ENCODE measurements at places on chromosomes 5 and 9.

GRCh38 chr5:137320056-137321045 is 178.8 kb downstream of the SPOCK1 start:
- DNase-seq: peak; percentile 58

DNA sequence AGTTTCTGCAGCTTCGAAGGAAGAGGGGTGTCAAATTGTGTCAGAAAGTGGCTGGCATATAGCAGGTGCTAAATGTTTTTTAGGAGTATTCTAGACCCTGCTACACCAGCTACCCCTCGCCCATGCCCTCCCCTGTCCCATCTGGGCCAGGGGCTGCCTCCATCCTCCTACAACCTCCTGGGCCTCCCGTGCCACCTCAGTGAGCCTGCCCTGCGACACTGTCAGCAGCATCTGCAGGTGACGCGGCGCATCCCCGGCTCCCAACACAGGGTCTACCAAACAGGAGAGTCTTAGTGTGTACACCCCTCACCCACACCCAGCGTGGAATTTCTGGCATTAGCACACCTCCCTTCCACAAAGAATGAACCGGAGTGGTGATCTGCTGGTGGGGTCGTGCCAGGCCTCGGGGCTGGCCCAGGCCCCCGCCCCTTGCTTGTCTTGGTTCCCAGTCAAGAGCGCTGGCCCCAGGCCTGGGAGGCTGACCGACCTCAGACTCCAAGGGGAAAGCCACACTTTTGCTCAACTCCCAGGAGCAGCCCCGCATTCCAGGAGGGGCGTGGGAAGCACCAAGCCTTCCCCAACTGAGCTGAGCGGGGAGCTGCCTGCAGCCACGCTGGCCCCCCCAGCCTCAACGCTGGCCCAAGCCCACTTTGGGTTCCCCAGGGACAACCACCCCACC is 55.2 kb downstream of the NEURL1B start:
- DNase-seq: no peak

GRCh38 chr9:79577969-79578723 is 6.4 kb downstream of the TLE4 start:
- no peak for DNase-seq

- DNase-seq: no peak
Measured at GRCh38 chr5:54761213-54761701, 224.1 kb downstream of the ESM1 start.

DNA sequence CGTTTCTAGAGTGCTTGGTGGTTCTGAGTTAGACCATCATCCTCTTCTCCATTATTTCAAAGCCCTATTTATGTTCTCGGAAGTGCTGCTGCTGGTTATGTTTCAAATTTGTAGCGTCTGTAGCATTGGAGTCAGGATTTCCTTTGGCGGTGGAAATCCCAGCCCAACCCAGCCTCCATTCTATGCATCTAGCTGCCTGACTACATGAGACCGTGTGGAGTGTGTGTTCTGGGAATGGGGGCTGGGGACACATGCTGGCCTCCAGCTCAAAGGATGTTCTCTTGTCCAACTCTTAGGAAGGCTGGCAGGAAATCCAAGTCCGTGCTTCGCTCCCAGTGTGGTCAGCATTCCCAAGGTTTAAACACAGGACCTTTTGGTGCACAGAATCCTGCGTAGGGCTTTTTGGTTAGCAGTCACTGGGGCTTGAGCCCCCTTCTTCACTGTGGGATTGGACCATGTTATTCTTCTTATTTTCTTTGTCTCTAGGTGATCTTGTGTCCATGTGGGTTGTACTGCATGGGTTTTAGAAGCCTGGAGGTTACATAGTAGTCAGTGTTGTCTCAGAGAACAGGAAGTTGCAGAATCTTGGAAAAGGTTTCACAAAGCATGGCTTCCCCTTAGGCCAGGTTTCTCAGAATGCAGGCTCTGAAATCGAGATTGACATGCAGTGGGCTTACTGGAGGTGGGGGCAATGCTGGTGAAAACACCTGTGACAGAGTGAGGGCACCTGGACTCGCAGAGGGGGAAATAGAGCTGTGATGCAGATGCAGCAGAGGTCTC is 132.2 kb downstream of the ARHGAP26 start:
- no peak for DNase-seq

Measured in SW480 (cell line).